ENCODE measurements at places on chromosomes 6 and 20.

DNA sequence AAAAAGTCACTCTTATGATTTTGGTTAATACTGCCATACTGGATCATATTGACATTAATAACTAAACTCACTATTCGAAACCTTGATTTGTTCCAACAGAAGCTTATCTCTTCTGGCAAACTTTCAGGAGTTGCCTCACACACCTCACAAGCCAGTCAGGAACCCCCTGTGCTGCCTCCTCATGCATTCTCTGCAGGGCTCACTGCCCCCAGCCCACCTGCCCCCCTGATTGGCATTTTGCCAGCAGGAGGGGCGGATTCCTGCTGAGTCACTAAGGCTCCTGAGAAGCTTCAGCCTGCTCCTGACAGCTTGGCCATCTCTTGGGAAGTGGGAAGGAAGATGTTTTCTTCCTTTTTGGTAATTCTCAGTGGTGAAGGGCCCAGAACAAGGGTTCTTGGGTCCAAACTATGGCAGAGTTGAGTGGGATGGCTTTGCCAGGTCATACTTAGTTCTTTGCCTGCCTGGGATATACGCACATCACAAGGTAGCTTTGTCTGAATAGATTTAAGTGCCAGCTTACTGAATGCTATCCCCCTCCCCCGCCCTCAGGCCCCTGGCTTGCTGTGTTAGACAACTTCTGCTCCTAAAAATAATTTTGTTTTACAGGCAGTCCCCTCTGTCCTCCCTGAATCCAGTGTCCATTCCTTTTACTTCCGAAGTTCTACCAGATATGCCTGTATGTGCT, 31.4 kb downstream of the SLC35F1 start:
- DNase-seq = no peak

DNA sequence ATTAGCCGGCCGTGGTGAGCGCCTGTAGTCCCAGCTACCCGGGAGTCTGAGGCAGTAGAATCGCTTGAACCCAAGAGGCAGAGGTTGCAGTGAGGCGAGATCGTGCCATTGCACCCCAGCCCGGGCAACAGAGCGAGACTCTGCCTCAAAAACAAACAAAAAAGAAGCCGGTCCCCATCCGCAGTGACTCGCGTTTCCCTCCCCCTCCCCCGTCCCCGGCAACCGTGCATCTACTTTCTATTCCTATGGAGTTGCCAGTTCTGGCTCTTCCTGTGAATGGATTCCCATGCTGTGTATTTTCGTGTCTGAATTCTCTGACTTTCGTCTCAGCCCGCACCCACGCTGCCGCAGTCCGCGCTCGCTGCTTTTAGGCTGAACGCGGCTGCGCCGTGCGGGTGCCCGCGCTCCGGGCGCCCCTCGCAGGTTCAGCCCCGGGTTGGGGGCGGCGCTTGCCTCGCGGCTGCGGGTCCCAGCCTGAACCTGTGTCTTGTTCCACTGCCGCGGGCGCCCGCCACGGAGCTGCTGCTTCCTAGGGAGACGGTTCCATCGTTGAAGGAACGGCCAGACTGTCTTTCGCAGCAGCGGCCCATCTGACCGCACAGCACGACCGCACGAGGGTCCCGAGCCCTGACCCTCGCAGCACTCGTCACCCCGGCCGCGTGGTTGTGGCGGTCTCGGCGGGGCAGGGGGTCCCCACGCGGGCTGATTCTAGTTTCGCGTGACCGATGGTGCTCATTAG, 1.1 kb upstream of the MRGBP start:
- DNase-seq = peak; percentile 35

DNA sequence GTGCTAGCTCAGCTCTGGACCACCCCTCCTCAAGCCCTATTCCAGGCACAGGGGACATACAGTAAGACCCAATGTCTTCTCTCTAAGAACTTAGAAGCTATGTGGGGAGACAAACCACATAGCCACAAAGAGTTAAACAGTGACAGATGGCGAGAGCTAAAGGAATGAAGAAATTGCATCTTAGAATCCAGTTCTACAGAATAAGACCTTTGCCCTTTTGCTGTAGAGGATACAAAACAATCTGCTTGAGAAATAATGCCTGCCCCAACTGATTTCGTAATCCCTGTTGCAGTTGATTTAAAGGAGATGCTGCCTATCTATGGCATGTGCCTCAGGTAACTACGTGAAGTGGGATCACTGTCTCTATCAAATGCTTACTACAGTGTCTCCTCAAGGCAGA, 31.2 kb downstream of the TNFRSF21 start:
- no peak for DNase-seq

- no peak for DNase-seq
These were observed 535.9 kb downstream of the FRK start for GRCh38 chr6:115524821-115525220.

GRCh38 chr6:88536071-88536625, 370.0 kb upstream of the CNR1 start:
- no peak for DNase-seq

DNA sequence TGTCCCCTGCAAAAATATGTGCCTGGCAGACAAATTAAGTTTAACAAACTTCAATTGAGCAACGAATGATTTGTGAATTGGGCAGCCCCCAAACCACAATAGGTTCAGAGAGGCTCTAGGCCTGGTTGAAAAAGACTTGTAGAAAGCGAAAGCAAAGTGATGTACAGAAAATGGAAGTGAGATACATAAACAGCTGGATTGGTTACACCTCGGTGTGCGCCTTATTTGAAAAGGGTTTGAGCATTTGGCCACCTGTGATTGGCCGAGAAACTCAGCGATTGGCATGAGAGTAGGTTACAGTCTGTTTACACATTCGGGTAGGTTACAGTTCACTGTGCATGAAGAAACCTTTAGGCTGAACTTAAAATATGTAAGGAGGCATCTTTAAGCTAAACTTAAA, 136.9 kb downstream of the CD83 start:
- DNase-seq = no peak

DNA sequence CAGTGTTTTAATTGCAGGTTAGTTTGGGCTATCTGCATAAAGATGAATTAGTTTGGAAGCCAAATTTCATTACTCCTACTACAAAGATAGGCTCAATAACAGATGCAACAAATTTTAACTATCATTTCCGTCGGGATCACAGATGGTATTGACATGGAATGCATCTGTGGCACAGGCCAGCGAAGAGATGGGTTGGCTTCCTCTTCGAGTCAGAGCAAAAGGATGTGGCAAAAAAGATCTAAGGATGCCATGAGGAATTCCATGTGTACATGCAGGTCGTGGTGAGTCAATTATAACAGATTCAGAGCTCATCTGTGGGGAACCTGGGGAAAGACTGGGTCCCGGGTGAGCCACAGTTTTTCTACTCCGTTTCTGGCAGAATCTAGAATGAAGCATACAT, 83.0 kb upstream of the CITED2 start:
- DNase-seq = peak; percentile 31

GRCh38 chr20:47024461-47024937, 129.9 kb downstream of the EYA2 start:
- no peak for DNase-seq

DNA sequence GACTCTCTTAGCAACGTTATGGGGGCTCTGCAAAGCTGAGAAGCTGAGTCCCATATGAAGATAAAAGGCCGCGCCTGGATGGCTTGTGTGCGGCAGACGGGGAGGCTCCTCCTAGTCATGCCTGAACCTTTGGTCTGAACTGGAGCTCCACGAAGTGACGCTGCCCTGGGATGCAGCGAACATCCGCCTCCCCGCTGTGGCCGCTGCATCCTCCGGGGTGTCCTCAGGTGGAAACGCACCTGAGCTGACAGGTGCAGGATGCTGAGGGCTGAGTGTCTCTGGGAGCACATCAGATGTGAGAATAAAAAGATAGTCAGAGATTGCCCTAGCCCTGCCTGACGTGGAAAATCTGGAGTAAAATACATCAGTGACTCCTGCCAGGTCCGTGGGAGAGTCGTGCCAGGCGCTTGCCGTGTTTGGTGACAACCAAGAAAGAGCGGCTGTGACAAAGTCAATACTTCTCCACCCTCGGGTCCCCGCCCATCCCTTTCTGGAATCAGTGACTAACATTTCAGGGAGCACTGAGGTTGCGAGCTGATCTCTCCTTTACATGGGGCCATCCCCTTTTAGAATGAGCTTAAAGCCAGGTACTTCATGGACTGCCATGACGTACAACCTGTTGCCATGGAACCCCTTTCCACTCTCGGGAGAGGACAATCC, 162.8 kb upstream of the AFDN start:
- DNase-seq = no peak

DNA sequence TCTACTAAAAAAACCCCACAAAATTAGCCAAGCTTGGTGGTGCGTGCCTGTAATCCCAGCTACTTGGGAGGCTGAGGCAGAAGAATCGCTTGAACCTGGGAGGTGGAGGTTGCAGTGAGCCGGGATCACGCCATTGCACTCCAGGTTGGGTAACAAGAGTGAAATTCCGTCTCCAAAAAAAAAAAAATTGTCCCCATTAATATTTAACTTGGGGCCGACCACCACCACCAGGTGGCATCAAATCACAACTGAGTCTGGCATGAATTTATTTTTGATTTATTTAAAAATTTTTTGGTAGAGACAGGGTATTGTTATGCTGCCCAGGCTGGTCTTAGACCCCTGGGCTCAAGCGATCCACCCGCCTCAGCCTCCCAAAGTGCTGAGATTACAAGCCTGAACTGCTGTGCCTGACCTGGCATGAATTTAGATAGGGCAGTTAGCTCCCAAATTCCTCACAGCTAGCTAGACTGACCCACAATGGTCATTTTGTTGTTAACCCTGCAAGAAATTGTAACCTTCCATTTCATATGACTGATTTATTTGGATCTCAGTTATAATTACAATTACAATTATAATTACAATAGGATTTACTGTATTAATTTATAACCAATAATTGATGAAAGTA, 17.1 kb upstream of the BEND3 start:
- peak; percentile 40 for DNase-seq

DNA sequence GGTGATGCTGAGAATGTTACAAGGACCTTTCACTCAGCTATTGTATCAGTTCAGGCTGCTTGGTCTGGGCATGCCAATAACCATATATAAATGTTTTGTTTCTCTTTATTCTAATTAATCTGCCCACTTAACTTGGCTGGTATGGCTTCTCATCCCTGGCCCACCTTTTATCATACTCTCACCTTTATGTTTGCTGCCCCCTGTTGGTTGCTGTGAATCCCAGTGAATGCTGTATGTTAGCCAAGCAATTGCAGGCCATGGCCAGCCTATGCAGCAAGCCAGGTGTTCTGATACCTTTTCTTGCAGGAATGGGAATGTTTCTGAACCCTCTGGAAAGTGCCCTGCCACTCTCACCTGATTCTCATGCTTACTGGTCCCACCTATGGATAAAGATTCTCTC, 54.6 kb downstream of the PCSK2 start:
- peak; percentile 5 for DNase-seq

DNA sequence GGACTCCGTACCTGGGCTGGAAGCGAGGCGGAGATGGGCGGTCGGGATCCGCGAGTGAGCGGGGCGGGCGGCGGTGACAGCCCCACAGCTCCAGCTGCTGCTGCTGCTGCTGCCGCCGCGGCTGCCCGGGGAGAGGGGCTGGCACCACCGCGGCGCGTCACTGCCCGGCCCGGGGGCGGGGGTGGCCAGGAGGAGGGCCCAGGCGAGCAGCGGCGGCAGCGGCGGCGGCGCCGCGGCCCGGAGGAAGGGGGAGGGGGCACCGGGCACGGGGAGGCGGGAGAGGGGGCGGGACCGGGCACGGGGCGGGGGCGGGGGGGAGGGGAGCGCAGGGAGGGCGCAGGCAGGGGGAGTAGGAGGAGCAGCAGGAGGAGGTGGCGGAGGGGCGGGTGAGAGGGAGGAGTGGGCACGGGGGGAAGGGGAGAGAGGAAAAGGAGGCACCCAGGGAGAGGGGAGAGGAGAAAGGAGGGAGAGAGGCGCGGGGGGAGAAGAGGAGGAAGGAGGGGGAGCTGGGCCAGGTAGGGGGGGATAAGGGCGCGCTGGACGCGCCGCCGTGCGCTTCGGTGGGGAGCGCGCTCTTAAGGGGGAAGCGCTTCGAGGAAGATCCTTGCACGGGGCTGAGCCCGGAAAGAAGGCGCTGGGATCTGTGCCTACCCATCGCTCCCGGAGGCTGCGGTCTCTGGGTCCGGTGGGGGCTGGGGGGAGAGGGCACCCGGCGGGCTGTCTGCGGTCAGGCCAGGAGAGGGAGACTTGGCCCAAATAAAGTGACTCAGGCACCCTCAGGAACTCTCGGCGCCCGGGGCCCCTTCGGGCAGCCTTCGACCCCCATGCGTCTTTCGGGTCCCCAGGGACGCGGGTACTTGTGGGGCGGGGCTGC, 101.5 kb downstream of the NOL4L start:
- peak; percentile 84 for DNase-seq

DNA sequence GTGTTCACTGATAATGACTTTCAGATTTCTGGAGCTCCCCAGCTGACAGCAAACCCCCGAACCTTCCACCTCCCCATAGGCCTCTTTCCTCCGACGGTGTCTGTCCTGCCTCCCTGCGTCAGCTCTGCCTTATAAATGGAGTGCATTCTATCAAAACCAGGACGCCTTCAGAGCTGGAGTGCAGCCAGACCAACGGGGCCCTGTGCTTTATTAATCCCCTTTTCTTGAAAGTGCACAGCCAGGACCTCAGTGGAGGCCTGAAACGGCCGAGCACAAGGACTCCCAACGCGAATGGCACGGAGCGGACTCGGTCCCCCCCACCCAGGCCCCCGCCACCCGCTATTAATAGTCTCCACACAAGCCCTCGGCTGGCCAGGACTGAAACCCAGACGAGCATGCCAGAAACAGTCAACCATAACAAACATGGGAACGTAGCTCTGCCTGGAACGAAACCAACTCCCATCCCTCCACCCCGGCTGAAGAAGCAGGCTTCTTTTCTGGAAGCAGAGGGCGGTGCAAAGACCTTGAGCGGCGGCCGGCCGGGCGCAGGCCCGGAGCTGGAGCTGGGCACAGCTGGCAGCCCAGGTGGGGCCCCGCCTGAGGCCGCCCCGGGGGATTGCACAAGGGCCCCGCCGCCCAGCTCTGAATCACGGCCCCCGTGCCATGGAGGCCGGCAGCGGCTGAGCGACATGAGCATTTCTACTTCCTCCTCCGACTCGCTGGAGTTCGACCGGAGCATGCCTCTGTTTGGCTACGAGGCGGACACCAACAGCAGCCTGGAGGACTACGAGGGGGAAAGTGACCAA, 42.3 kb upstream of the NAA20 start:
- DNase-seq = peak; percentile 98

GRCh38 chr6:39137245-39137644, 22.3 kb upstream of the SAYSD1 start:
- DNase-seq = peak; percentile 46

- peak; percentile 66 for DNase-seq
These were observed 3.7 kb upstream of the BEND6 start for GRCh38 chr6:56951049-56951831.

GRCh38 chr6:31405996-31406395, 2.6 kb downstream of the MICA start:
- DNase-seq = peak; percentile 24

- no peak for DNase-seq
These were observed 899.3 kb upstream of the MAP3K7 start for GRCh38 chr6:91486200-91486599.

All from fibroblast of skin of scalp (primary cell).